ENCODE measurements at places on chromosomes 7 and 10.

- no peak for DNase-seq
Measured at GRCh38 chr7:27116962-27117886, 13.3 kb downstream of the HOXA4 start.

GRCh38 chr10:48274636-48275035 lies at the start of gene FRMPD2:
TSS of gene FRMPD2 (minus strand) at chr10:48274696. CDS start at chr10:48274567, 129 bp downstream.
- DNase-seq: no peak

- DNase-seq: no peak
Measured at GRCh38 chr10:73789659-73790055, 4.3 kb downstream of the ZSWIM8 start.

DNA sequence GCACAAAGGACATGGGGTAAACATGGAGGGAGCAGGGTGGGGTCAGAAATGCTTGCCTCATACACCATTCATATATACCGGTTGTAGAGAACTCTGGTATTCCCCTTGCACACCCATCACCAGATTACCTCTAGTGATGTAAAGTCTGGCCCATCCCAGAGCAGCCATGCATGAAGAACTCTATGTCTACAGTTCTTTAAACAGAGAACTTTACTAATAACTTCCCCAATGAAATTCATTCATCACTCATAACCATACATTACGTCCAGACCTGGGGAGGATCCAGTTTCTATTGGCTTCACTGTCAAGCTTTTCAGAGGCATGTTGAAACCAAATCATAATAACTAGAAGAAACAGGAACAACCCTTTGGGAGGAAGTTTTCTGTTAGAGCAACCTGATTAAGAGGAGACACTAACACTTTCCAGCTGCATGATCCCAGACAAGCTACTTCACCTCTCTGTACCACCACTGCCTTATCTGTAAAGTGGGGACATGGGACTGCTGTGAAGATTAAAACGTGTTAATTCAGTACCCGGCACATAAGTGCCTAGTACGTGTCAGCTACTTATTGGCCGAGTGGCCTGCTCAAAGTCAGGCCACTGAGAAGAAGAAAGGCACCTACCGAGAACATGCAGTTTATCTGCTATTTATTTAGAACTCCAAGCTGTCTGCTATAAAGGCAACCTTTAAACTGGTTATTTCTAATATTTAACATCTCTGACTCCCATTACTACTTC lies 59.7 kb downstream of the IGF2BP3 start:
- DNase-seq: no peak

DNA sequence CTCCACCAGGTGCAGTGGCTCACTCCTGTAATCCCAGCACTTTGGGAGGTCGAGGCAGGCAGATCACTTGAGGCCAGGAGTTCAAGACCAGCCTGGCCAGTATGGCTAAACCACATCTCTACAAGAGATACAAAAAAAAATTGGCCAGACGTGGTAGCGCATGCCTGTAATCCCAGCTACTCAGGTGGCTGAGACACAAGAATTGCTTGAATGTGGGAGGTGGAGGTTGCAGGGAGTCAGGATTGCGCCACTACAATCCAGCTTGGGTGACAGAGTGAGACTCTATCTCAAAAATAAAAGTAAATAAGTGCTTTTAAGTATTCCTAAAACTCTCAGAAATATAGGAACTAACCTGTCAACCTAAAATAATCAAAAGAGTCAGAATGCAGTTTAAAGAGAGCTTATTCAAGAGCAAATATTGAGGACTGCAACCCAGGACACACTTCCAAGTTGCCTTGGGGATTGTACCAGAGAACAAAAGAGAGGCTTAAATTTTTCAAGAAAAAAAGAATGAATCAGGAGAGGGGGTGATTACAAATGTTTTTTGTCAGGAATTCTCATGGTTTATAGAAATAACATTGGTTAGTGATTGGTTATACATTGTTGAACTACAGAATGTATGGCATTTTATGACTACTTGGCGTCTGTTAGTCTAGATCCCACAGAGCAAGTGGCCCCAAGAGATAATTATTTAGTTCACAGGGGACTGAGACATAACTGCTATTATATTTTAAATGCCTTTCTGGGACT lies 33.2 kb upstream of the PPP1R9A start:
- DNase-seq: no peak

GRCh38 chr10:33025039-33025438 lies 67.0 kb upstream of the ITGB1 start:
- DNase-seq: no peak

GRCh38 chr7:40747856-40748255 lies 613.1 kb downstream of the SUGCT start:
- DNase-seq: no peak

GRCh38 chr7:56174875-56175760 lies 58.9 kb upstream of the NUPR2 start:
- no peak for DNase-seq

DNA sequence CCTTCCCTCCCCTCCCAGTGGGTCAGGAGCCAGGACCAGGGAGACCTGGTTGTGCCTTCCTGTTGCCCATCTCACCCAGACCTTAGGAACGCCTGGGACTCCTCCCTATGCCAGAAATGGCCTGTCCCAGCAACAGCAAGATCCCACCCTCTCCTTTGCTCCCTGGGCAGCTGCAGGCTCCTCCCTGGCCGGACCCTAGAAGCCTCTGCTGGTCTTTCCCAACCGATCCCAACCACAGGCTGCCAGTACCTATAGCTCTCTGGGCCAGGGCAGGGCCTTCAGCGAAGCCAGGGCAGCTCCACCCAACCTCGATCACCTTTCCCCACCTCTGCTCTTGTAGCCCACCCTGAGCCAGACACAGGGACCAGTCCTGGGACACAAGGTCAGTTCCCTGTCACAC lies 21.9 kb downstream of the LDB3 start:
- no peak for DNase-seq

- no peak for DNase-seq
Measured at GRCh38 chr7:40746841-40747556, 612.2 kb downstream of the SUGCT start.

DNA sequence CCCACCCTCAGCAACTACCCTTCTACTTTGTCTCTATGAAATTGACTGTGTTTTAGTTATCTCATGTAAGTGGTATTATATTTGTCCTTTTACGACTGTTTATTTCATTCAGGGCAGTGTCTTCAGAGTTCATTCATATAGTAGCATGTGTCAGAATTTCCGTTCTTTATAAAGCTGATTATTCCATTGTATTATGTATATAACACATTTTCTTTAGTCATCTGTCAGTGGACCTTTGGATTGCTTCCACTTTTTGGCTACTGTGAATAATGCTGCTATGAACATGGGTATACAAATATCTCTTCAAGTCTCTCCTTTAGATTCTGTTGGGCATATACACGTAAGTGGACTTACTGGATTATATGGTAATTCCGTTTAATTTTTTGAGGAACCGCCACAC lies 14.5 kb downstream of the SLF2 start:
- DNase-seq: no peak

GRCh38 chr10:21090609-21091082 lies 193.5 kb upstream of the NEBL start:
- no peak for DNase-seq

DNA sequence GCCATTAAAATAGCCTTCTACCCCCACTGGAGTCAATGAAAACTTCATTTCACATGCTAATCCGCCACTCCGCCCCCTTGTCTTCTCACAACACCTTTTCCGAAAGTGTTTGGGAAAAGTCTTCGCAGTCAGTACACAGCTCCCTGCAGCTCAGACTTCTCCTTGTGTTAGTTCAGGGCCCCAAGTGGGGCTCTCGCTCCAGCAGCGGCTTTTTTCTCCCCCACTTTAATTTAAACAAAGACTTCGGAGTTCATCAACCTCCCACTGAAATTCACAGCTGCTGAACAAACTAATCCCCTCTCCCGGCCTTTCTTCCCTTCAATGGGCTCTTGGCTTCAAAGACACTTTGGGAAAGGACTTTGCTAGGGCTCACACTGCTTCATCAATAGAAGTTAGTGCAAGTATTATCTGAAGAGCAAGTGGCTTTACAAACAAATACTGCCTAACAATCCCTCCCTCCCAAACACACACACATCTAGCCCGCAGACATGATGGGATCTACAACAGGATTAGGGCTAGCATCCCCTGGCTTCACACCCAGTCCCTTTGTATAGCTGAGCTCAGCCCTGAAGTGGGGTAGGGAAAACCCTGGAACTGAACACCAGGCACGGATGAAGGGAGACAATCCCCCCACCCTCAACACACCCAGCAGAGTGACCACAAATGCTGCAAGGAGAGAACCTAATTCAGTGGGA lies 23.1 kb downstream of the WNT8B start:
- DNase-seq: no peak
